ENCODE measurements at places on chromosomes 3 and 15.

GRCh38 chr3:120567370-120568201, 28.6 kb upstream of the NDUFB4 start:
- no peak for DNase-seq

DNA sequence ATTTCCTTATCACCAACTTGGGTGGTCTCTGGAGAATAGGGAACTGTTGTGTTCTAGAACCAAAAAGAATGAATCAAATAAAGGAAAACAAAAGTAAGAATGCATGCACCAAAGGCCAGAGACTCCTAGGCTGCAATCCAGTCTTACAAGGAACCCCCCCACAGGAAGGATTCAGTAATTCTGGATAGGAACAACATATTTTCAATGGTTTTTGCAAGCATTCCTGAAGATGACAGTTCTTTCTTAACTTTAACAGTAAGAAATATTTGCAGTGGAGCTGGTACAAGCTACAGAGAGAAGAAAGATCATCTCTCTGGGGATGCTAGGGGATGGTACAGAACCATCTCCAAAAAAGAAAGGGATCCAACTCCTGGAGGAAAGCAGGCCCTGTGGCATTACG, 116.2 kb upstream of the CHRM5 start:
- DNase-seq, result no peak

- no peak for DNase-seq
Measured at GRCh38 chr3:47337656-47338055, 43.2 kb upstream of the PTPN23 start.

- no peak for DNase-seq
Measured at GRCh38 chr3:101677436-101678286, 729 bp upstream of the ZBTB11 start.

GRCh38 chr3:111923095-111923771, 55.6 kb upstream of the ABHD10 start:
- DNase-seq, result no peak

GRCh38 chr15:84731774-84732173, 15.8 kb upstream of the SEC11A start:
- no peak for DNase-seq

DNA sequence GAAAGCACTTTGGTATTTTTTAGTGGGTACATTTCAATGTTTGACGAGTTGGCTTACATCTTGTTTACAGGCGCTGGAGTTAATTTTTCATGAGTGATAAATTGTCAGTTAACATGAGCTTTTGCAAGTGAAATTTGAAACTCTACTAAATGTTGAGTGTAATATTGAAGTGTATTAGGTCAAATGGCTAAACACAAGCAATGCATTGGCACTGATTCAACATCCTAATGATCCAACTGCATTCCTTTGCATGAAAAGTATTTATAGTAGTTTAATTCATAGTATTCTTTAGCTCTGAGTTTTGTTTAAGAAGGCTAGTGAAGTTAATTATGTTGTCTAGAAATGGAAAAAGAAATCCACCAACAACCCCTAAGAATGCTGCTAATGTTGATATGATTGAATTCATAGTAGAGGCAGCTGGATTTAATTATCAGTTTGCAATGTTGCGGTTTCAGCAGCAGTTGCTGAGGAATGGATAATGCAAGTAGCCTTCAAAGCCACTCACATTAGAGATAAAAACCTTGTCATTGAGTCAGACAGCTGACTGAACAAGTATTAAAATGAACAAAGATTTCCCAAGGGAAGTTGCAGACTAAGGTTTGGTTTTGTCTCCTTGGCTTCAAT, 245.6 kb upstream of the GOLIM4 start:
- peak; percentile 38 for DNase-seq

DNA sequence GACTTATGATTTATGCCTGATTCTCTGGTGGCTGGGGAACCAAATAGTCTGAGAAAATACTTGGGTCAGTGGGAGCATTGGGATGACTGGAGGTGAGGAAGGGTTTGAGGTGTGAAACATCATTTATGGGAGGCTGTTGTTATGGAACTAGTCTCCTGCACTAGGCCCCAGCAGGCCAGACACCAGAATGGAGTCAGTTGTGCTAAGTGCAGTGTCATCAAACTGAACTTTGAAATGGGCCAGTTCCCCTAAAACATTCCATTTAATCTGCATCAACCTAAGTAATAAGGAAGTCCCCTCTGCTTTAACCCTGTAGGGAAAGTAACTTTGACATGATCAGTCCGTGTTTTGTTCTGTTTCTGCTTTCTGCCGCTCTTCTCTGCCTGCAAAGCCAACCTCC, 44.9 kb upstream of the KLHL25 start:
- DNase-seq, result no peak

DNA sequence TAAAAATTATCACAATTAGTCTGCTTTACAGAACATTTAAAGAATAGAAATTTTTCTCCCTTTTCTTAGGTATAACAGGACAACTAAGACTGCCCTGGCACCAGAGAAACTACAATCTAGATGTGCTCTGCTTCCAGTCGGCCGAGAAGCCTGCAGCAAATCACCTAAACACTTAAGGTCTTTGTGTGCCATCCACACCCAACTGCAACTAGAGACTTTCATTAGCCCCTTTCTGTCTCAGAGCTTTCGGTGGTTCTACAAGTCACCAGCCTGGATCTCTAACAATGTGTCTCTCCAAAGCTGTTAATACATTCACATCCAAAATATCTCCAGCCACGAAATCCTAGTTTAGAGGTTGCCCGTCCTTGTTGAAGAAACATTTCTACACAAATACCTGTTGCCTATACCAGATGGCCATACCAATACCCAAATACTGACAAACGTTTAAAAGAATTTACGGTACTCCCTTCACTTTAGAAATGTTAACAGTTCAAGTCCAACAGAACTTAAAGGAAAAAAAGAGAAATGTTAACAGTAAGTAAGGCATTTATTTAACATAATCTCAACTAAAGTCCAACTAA, 6.7 kb downstream of the PRC1 start:
- DNase-seq, result no peak

DNA sequence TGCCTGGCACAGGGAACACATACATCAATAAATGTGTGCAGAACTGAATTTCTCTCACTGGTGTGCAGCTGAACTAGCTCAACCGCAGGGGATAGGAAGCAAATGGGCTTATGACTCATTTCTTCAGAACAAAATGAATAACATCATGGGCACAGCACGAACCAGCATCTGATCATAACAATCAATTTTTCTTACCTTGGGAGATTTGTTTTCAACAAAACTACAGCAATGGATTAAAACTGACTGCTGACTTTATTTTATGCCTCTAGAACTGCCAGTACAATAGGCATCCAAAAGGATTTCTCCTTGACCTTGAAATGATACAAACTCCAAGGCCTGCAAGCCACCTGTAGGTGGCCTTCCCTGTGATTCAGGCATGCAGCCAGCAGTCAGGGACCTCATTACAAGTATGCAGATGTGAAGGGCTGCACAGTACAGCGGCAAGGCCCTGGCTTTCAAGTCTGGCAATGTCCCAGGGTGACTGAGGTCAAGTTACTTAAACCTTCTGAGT, 26.1 kb downstream of the TAMM41 start:
- DNase-seq, result no peak

DNA sequence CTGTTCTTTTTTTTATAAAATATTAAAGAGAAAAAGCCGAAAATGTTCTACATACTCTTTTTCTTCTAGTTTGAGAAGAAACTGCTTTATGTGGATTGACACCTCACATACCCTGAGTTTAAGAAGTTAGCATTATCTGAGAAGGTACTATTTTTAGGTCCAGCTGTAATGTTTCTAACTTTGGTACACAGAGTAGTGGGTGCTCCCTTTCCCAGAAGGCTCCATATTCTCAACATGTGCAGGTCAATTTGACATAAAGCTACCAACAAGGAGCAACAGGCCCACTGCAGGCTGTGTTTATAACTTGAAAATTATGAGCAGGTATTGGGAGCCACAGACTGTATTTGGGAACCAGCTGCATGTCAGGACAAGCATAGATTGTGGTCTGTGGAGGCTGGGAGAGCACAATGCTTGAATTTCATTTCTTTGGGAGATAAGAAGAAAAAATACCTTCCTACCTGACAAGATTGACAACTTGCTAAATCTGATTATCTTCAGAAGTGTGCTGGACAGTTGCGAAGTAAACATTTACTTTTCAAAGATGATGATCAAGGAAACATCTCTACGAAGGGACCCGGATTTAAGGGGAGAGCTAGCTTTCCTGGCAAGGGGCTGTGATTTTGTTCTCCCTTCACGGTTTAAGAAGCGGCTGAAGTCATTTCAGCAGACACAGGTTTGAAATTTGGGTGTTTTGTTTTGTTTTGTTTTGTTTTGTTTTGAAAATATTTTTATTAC, 57.2 kb downstream of the PPP2R3A start:
- no peak for DNase-seq

DNA sequence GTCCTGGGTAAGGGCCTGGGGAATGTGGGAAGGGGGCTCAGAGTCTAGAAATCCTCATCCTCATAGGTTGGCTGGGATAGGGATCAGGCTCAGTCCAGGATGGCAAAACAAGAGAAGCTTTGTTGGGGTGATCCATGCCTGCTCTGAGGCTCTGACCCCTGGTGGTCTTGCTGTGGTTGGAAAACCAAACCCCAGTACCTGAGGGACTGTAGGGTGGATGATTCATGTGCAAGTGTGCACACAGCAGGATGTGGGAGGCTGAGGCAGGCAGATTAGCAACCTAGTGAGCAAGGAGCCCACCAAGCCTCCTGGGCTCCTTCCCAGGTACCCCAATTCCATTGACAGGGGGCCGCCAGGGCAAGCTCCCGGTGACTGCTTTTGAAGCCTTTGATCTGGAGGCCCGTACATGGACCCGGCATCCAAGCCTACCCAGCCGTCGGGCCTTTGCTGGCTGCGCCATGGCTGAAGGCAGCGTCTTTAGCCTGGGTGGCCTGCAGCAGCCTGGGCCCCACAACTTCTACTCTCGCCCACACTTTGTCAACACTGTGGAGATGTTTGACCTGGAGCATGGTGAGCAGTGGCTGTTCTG, 3.1 kb downstream of the KLHDC8B start:
- DNase-seq, result no peak

- no peak for DNase-seq
Measured at GRCh38 chr15:68581725-68582124, 2.9 kb downstream of the CORO2B start.

GRCh38 chr3:124760601-124761000, 30.3 kb downstream of the UMPS start:
- peak; percentile 44 for DNase-seq

DNA sequence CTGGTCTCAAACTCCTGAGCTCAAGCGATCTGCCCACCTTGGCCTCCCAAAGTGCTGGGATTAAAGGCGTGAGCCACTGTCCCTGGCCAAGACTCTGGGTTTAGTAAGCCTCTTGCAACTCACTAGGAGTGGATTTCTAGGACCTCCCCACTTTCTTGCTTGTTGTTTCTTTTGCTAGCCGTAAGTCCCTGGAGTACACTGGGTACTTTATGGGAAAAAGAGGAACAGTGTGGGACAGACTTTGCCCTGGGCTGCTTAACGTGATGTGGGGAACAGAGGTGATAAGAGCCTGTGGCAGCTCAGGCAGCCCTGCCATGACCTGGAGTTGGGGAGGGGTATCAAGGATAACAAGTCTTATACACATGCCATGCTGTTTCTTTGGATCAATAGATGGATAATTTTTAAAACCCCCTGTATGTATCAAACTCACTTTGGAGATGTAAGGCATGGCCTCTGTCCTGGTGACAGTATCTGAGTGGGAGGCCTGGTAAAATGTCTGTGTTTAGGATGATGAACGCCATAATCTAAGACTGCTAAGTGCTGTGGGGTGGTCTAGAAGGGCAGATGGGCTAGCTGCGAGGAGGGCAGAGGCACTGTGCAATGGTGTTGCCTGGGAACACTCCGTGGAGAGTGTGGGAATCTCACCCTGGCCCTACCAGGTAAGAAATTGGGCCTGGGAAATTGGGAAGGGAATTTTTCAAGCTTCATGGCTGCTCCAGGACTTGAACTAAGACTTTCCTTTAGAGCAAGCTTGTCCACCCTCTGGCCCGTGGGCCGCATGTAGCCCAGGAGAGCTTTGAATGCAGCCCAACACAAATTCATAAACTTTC, 54.8 kb downstream of the SMAD3 start:
- no peak for DNase-seq

- no peak for DNase-seq
Measured at GRCh38 chr3:52431459-52432223, 13.3 kb downstream of the SEMA3G start.

DNA sequence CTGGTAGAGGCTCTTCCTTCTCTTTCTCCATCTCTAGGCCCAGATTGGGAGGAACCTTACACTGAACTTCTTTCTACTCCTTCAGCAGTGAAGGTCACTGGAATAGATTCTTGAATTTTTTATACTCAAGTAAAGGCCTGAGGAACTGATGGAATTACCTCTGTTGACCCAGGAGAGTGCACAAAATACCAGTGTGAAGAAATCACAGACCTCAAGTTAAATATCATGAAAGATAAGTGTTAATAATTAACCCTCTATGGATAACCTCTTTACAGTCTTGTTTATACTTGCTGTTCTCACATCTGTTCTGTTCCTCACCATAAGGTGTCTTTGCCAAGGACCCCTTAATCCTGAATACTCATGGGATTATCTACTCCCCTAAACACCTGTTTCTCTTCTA, 244.4 kb upstream of the STAC start:
- no peak for DNase-seq

GRCh38 chr3:153980252-153980590, 141.0 kb upstream of the ARHGEF26 start:
- DNase-seq, result no peak

DNA sequence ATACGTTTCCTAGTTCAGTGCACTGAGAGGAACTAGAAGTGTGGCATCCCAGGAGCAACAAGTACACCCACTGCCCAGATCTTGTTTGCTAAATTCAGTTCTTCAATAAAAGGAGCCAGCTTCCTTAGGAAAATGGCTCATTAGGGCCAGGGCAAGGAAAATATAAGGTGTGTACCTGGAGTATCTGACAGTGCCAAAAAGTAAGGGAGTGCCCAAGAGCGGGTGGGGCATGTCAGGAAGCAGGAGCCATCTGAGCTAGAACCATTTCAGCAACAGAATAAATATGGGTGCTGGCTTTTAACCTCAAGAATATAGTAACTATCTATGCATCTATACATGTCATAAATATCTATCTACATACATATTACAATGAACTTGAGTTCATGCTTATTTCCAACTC, 44.1 kb downstream of the SLC41A3 start:
- DNase-seq, result no peak

- no peak for DNase-seq
Measured at GRCh38 chr3:154480033-154480432, 50.0 kb upstream of the GPR149 start.

DNA sequence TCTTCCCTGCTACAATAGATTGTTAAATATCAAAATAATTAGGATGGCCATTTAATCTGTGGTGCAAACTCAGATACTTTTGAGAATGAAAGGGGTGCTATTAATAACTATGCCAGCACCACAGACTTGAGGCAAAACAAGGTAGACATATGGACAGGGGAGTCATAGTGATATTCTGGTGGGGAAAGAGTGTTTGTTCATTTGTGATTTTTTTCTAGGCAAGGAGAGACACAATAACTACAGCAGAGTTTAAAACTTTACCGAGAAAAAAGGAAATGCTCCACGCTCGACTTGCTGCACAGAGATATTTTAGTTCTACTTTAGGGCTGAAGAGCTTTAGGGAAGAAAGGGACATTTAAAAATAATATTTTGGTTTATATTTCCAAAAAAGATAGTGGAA, 611.2 kb upstream of the GRM7 start:
- no peak for DNase-seq

- DNase-seq, result no peak
Measured at GRCh38 chr15:39317225-39317624, 263.7 kb upstream of the THBS1 start.

Data from AG04449 (cell line).